ENCODE measurements at places on chromosomes 12 and 14.

GRCh38 chr14:101588990-101589389 lies 27.7 kb downstream of the DIO3 start:
- no peak for DNase-seq

DNA sequence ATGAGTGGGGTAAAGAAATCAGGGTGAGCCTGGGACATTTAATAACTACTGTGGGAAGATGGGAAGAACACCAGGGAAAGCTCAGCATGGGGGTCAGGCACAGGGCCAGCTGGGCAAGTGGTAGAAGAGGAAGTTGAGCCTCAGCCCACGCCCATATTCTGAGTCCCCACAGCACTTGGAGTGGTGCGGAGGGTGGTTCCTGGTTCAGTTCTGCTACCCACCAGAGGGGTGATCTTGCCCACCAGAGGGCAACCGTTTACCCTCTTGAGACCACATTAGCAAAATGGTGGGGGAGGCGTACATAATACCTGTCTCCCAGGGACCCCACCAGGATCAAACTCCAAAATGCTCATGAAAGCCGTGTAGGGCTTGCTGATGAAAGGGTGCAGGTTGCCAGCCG lies 16.8 kb upstream of the ANKRD33 start:
- no peak for DNase-seq

DNA sequence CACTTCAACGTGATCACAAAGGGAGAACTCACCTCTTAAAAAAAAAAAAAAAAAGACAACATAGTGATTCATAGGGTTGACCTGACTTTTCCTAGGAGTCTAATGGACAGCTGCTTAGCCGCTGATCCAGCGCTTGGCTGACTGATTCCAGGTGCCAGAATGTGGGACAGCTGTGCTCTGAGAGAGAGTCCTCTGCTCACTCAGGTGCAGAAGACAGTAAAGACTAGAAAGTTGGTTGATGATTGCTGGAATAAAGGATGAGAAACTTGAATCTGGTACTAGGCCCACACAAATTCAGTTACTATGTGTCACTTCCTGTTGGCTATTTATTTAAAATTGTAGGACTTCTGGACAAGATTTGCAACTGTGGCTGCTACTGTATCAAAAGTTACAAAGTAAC lies 229.4 kb downstream of the CHST11 start:
- DNase-seq, result peak; percentile 49

DNA sequence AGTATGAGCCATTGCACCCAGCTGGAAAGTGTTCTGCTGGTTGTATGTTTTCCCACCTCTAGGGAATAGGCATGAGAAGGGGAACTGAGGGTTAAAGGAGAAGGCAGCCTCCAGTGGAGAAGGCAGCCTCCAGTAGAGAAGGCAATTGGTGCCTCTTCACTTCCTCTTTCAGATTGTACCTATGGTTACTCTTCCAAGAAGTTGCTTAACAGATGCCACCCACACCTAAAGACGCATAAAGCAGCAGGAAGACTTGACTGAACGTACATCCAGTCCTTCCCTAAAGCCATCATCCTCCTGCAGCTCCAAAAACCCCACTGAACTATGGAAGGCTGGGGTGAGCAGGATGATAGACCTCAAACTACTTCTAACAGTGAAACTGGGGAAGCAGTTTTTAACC lies 13.1 kb downstream of the DPF3 start:
- DNase-seq, result no peak

GRCh38 chr12:109631302-109631701 lies 57.7 kb downstream of the MVK start:
- no peak for DNase-seq

DNA sequence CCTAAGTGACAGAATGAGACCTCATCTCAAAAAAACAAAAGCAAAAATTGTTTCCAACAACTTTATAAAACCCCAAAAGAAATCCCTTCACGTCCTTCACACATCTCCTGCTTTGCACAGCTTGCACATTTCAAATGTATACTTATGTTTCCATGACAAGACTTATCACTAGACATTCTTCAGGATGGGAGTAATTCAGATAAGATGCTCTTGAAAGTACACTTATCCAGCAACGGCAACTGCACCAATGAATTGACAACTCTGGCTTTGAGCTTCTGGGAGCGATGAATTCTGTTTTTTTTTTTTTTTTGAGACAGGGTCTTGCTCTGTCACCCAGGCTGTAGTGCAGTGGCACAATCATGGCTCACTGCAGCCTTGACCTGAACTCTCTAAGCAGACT lies 30.8 kb upstream of the AKAP5 start:
- DNase-seq, result peak; percentile 62
